ENCODE measurements at places on chromosomes 1 and 21.

GRCh38 chr1:115337276-115337632, 795 bp downstream of the NGF start:
- no peak for DNase-seq

DNA sequence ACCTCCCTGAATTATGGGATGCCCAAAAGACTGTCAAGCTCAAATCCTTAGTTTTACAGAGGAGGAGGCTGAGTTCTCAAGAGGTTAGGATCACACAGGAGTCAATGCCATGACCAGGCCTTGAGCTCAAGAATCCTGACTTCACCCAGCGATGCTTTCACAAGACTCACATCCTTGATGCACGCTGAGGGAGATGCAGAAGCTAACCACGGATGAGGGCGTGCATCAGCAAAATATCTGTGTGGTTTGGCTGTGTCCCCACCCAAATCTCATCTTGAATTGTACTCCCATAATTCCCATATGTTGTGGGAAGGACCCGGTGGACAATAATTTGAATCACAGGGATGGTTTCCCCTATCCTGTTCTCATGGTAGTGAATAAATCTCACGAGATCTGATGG, 133.2 kb downstream of the KCNJ6 start:
- no peak for DNase-seq

DNA sequence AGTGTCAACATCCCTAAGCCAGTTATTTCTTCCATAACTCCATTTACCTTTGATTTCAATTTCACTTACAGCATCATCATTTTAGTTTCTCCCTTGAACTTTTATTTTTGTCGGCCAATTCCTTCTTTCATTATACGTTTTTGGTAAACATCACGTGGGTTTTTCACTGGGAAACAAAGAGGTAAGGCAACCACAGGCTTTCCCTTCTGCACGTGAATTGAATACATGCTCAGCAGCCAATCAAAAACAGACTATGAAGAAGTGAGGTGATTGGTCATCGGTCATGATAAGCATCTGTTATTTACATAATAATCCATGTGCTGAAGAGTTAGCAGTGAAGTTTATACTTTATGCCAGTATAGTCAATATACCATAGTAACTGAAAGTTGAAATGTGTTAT, 98.7 kb downstream of the NCAM2 start:
- DNase-seq, result no peak

GRCh38 chr1:92960395-92961130, 699 bp downstream of the DIPK1A start:
- peak; percentile 63 for DNase-seq

DNA sequence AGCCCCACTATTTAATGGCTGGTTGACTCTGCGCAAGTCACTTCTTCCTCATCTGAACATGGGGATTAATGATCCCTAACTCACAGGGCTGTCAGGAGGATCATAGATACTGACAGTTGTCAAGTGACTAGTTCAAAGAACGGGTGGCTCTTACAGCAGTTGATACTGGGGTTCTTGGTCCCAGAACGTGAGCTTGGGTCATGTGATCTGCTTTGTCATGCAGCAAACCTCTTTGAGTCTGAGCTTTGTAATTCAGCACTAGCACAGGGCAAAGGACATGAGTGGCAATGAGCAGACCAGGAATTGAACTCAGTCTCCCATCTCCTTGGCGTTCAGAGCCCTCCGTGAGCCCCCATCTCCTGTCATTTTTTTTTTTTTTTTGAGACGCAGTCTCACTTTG, 64.4 kb downstream of the TRABD2B start:
- no peak for DNase-seq

DNA sequence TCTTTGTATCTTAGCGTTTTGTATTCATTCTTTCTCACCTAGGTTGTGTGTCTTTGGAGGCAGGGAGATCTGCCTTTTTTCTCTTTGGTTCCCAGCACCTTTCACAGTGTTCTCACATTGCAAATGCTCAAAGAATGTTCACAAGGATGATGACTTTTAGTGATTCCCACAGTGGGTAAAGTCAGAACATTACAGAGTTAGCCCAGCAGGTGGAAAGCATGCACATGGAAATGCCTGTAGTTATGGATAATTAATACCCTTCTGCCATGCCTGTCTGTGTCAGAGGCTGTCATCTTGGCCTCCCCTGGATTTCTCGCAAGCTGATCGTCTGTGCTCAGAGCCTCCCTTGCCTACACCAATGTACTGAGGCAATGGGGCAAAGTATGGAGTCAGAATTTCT, 458.9 kb downstream of the LMO4 start:
- peak; percentile 60 for DNase-seq

DNA sequence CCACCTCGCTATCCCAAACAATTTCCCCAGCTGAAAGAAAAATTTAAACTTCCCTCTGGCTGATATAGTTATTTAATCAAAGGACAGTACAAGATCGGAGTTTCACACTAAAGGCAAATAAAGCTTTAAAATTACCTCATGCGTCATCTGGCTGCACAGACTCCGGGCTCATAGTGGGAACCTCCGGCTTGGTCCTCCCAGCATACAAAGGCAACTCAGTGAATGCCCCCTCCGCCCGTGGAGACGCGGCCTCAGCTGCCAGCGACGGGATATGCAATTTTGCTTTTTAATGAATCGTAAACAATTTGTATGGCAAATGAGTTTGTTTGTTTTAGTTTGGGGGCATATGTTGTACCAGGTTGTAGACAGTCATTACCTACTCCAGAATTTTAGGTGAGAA, 214.6 kb upstream of the NFIA start:
- DNase-seq, result no peak

- DNase-seq, result no peak
Observed at GRCh38 chr21:25647647-25648046, 8.6 kb downstream of the JAM2 start.

DNA sequence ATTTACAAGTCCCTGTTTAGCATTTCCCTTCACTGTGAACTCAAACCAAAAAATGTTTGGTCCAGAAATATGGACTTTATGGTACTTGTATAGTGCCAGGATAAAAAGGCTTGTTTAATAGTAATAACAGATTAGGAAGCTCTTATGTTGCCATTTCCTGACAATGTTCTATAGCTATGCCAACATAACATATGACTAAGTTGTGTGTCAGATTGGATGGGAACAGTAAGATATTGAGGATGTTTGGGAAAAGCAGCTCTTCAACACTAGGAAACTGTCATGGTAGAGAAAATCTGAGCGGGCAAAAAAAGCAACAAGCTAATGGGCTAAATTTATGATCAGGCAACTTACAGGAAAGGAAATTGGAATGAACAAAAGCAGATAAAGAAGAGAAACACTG, 287.1 kb upstream of the ADGRL4 start:
- no peak for DNase-seq

All from Caco-2 (cell line).